Activated CD8-positive, alpha-beta T cell treated with anti-CD3 and anti-CD28 coated beads for 36 hours (primary cell): ENCODE measurements at places on chromosomes 5 and 9. TPM values are rescaled to one million over a fixed set of nuclear protein-coding genes. Genes with fewer than 3 reads are reported as not detected.

NEUROG1 gene
- total RNA-seq = not detected

SLC6A7 gene
- not detected for total RNA-seq

- no peak for DNase-seq
Observed at GRCh38 chr5:1131191-1131621, 19.3 kb upstream of the SLC12A7 start.

DNA sequence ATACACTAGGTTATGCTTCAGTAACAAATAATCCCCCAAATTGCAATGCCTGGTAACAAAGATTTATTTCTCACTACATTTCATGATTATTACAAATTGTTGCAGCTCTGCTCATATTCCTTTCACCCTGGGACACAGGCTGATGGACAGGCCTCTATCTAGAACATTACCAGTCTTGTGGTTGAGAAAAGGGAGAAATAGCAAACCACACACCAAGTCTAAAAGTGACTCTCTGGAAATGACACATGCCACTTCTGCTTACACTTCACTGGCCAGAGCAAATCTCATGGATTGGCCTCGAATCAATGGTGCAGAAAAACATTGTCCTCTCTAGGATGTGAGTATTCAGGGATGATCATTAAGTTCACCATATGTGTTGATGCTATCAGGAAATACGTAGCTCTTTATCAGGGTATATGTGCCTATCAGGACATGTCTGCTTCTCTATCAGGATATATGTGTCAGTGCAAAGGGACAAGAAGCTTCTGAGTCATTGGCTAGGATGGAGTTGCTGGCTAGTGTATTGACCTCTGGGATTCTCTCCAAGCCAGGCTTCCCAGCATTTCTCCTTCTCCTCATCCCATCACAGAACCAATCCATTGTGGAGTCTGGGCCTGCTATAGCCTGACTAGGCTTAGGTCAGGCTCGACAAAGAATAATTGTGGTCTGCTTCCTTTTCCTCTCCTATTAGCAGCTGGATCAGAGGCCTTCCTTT is 91.1 kb upstream of the CEP78 start:
- no peak for DNase-seq

GRCh38 chr5:132493241-132493640 is 2.7 kb upstream of the IRF1 start:
- no peak for DNase-seq

CYLC2 gene
- total RNA-seq = not detected
